ENCODE measurements at places on chromosomes 16 and 17.

DNA sequence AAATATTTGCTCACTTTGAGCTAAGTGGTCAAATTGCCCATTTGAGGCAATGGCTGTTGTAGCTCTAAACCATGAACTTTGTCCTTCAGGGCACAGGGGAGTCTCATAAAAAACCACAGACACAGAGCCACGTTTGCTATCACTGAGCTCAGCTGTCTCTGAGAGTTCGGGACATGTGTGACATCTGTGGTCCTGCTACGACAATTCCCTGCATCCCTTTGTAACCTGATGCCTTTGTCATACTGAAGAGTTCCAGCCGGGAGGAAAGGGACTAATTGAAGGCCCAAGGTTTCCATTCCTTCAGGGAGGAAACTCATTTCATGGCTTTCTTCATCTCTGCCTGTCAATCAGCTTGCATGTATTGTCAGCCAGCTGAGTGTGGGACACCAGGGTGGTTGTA, 599.4 kb upstream of the CDH5 start:
- DNase-seq = no peak

DNA sequence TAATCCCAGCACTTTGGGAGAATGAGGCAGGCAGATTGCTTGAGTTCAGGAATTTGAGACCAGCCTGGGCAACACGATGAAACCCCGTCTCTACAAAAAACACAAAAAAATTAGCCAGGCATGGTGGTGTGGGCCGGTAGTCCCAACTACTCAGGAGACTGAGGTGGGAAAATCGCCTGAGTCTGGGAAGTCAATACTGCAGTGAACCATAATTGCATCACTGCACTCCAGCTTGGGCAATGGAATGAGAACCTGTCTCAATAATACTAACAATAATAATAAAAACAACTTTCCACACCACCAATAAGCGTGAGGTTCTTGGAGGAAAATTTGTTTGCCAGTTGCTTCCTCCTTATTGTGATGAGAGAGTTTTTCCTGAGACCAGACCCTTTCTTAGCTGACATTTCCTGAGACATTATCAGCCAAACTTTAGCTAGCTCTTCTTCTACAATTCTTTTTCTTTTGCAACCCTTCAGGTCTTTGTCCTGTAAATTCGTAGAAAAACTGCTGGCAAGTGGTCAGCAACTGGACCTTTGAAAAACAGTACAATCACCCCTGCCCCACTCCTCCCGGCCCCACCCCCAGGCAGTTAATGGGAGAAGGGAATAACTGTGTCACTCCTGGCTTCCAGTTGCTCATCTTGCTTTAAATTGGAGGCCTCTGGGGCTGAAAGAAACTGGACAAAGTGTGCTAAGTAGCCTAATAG, 3.5 kb upstream of the EZH1 start:
- DNase-seq = no peak

- DNase-seq = no peak
These were observed 838 bp upstream of the TMEM97 start for GRCh38 chr17:28317966-28318758.

DNA sequence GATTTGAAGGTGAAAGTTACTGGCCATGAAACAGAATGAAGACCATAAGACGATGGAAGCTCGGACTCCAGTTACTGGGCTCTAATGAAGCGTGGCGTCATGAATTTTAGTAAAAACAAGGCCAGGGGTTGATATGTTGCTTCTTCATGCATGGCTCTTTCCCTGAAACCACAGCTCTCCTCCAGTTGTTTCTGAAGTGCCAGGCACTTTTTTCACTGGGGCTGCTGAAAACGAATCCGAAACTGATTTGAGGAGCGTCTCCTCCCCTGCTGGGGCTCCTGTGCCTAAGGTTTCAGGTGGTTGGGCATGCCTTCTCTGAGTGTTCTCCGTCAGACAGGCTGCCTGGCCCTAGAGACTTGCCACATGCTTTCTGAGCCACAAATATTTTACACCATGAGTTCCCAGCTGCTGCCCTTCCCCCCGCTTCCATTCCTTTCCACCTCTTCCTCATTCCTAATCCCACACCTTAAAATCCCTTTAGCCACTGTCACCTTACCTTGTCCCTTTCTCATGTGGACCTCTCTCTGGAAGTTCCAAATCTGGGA, 3.7 kb upstream of the MYL4 start:
- peak; percentile 42 for DNase-seq

DNA sequence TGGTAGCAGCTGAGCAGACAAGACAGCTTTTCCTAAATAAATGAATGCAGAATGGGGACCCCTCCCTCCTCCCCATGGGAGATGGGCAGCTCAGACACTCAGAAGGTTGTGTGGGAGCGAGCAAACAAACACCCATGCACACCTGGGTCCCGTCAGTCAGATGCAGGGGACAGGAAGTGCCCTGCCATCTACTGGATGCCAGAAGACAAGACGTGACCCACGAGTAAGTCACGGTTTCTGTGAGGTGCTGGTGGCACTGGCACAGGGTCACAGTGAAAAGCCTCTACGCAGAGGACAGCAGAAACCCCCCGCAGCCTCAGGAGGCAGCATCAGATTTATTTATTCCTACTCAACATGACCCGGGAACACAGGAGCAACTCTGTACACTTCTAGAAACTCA, 8.4 kb downstream of the HBQ1 start:
- no peak for DNase-seq

- DNase-seq = no peak
These were observed 4.6 kb upstream of the SOCS1 start for GRCh38 chr16:11260596-11260966.

GRCh38 chr17:44378171-44378705, 11.2 kb downstream of the ITGA2B start:
- DNase-seq = no peak

- no peak for DNase-seq
These were observed 67.0 kb upstream of the DNAH17 start for GRCh38 chr17:78644224-78644623.

GRCh38 chr17:78366109-78366848, 6.4 kb upstream of the SOCS3 start:
- no peak for DNase-seq

DNA sequence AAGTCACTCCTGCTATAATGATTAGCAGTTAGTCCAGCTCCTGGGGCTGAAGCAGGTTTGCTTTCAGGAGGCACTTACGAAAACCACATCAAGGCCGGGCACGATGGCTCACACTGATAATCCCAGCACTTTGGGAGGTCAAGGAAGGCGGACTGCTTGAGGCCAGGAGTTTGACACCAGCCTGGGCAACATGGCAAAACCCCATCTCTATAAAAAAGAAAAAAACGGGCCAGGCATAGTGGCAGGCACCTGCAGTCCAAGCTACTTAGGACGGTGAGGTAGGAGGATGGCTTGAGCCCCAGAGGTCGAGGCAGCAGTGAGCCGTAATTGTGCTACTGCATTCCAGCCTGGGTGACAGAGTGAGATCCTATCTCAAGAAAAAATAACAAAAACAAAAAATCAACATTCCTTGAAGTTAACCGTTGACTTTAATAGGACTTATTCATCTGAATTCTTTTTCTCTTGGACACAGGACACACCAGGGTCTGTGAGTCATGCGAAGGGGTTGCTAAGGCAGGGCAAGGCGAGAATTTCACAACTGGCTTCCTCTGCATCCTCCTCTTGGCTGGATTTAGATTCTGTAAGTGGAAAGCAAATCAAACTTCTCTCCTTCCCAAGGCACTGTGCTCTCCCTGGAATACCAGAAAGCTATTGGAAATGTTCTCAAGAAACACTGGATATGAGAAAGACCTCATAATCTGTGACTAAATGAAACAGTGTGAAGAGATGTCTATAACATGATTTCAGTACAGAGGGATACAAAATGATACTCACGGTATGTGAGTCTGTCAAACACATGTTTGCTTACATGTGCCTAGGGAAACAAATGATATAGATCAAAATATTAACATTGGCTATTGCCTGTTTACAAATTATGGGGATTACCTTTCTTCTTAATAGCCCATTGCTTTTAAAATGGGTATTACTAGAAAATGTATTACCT, 99.5 kb downstream of the SYCE1L start:
- no peak for DNase-seq

DNA sequence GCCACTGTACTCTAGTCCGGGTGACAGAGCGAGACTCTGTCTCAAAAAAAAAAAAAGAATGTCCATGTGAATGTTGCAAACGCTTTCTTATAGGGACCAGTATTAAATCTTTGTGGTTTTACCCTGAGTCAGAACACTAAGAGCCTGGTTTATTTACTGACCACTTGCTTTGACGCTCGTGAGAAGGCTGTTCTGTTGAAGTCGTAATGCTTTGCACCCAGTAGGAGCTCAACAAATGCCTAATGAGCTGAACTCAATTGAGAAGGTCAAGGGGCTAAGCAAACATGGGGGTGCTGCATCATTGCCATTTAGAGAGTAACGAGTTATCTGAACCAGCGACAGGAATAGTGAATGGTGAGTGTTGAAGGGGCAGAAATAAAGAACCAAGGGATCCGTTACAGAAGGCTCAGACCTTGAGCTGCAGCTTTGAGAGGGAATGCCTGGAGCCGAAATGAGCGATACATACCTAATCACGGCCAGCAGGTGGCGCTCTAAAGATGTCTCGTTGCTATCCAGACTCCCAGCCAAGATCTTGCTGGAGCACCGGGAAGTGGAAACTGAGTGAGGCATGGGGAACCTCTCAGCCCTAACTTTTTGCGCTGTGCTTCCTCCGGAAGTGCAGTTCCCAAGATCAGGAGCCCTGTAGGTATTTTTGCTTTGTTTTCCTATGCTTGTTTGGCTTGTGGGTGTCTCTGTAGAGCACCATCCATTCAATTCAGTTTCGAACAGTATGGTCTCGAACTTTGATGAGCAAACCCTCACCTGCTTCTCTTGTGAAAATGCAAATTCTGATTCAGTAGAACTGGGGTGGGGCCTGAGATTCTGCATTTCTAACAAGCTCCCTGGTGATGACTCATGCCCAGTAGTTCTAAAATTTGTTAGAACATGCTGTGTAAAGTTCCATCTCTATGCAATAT, 12.6 kb upstream of the RNF222 start:
- DNase-seq = peak; percentile 88

- no peak for DNase-seq
These were observed 893 bp upstream of the ODF4 start for GRCh38 chr17:8338753-8339140.

DNA sequence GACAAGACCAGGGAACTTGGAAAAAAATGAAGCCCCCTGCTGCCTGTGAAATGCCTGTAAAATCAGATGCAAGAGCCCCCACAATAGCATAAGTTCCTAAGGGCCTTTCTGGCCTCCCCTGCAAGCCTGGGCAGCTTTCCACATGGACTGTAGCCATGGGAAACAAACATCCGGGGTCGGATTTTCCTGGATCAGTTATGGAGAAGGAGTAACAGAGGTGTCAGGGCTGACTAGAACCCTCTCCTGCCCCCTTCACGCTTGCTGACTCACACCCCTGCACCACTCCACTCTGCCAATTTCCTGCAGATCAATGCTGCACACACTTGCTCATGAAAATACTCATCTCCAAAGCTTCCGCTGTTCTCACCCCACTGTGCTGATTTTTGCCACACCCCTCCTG, 258.6 kb downstream of the CBLN1 start:
- no peak for DNase-seq

DNA sequence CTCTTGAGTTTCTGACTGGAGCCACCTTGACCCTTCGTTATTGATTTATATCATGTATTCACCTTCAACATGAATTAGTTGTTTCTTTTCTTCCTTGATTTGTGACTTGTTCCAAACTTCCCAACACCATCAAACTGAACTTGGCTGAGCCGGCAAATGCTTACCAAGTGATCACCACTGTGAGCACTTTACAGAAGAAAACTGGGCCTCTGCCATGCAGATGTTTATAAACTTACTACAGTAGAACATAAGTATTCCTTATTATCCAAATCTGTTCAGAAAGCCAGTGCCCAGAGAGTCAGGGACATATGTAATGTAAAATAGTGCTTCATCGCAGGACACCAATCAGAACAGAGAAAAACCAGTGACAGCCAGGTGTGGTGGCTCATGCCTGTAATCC, 19.9 kb downstream of the CMTM4 start:
- no peak for DNase-seq

DNA sequence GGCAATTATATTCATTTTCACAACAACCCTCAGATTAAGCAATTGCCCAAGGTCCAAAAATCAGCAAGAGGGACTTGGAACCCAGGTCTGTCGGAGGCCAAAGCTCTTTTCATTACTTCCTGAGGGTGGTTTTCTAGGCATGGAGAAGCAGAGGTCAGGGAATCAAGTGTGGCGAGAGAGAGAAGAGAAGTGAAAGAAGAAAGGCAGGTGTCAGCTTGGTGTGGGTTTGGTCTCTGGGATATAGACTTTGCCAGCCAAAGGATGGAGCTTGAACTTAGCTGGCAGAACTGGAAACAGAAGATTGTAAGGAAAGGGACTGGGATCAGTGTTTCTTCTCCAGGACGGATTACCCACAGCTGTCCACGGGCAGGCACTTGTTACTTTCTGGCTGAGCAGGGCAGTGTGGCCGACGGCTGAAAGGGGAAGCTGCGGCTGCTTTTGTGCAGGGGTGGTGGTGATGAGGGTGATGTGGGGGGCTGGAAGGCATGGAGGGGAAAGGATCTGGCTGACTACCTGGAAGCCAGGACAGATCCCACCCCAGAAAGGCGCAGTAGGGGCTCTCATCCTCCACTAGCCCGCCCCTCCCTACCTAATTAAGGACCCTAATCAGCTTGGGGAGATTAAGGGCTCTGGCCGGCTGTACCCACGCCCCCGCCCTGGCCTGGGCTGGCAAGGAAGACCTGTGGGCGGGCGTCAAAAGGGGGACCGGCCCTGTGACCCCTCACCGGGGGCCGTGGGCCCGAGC, at the start of gene GUCY2D:
GUCY2D (plus strand) TSS at position 640 of the 745 bp plus-strand sequence. CDS start 433 bp downstream, outside the sequence.
- peak; percentile 45 for DNase-seq

GRCh38 chr16:83390759-83391158, 417.0 kb upstream of the HSBP1 start:
- DNase-seq = no peak

DNA sequence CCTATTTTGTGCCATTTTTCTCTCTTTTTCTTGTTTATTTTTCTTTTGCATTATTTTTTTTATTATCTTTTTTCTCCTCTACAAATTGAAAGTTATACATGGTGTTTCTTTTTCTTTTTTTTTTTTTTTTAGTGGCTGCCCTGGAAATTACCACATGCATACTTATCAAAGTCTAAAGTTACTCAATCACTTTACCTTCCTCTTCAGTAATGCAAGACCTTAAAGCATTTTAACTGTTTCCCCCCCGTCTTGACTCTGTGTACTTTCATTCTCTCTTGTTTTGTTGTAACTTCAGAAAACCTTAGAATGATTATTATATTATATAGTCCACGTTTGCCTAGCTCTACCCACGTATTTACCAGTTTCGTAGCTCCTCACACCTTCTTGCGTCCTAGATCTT, 33.3 kb upstream of the SMPD3 start:
- DNase-seq = no peak

- no peak for DNase-seq
These were observed 15.0 kb downstream of the CD300E start for GRCh38 chr17:74608511-74608910.

- no peak for DNase-seq
These were observed 113.4 kb upstream of the FOXF1 start for GRCh38 chr16:86396901-86397311.

GRCh38 chr16:75402159-75402820, 31.0 kb downstream of the CFDP1 start:
- DNase-seq = no peak

Data from pons (tissue), 1 donor.